Esophagus muscularis mucosa (tissue), 4 donors: ENCODE measurements at places on chromosomes 11 and 22.

DNA sequence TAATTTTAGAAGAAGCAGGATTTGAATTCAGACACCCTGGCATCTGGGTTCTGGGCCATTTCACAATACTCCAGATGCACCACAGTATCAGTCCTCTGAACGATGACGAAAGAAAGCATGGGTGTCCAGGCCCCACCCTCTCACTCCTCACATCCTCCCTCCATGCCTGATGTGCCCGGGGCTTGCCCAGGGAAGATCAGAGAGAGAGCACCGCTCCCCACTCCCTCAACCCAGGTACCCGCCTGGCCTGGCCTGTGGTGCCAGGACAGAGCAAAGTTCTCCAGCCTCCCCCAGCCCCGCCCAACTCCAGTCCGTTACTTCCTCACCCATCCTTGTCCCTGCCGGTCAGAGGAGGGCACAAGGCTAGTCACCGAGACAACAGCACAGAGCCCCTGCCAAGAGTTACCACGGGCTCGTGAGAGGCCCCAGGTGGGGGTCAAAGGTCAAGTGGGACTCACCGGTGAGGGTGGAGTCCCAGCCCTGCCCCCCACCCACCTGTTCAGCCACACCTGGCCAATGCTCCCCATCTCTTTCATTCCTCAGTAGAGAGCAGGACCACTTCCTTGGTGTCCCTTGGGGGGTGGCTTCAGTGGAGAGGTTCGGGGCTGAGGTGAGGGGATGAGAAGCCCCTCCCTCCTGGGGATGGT lies 8.1 kb downstream of the BCL9L start:
- peak overlapping the region; percentile 90 for H3K27ac ChIP-seq
- no peak for DNase-seq
- H3K4me3 ChIP-seq = peak overlapping the region; percentile 95

DNA sequence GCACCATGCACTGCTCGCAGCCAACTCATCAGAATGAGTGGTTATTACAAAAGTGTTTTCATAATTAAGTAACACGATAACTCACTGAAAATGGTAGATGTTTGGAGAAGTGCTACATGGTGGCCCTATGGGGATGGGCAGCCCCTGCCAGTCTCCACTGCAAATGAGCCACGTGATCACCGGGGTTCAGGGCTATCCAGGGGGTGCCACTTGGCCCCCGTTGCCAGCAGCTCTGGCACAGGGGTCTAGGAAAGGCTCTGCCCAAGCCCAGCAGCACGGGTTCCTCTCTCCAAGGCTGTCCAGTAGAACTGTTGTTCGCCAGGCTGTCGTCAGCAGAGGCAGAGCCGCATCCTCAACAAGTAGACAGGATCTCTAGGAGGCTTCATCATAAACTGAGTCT lies 382.1 kb upstream of the B3GAT1 start:
- no peak for DNase-seq
- no peaks in the 10 kb centered on the region for H3K4me1 ChIP-seq
- H3K27ac ChIP-seq = no peak overlapping the region
- no peaks in the 10 kb centered on the region for H3K36me3 ChIP-seq
- H3K4me3 ChIP-seq = no peak overlapping the region

DNA sequence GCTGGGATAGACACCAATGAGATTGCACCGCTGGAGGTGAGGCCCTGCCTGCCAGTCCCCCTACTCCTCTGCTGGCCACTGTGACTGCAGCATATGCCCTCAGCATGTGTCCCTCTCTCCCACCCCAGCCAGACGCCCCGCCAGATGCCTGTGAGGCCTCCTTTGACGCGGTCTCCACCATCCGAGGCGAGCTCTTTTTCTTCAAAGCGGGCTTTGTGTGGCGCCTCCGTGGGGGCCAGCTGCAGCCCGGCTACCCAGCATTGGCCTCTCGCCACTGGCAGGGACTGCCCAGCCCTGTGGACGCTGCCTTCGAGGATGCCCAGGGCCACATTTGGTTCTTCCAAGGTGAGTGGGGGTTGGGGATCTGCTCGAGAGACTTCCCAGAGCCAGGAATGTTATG lies 5.7 kb upstream of the SMARCB1 start:
- no peak for DNase-seq
- H3K36me3 ChIP-seq = no peaks in the 10 kb centered on the region
- H3K4me3 ChIP-seq = no peak overlapping the region
- no peak overlapping the region for H3K27ac ChIP-seq
- peaks cover 8% of the 10 kb centered on the region for H3K4me1 ChIP-seq
- no peaks in the 10 kb centered on the region for H3K27me3 ChIP-seq

DNA sequence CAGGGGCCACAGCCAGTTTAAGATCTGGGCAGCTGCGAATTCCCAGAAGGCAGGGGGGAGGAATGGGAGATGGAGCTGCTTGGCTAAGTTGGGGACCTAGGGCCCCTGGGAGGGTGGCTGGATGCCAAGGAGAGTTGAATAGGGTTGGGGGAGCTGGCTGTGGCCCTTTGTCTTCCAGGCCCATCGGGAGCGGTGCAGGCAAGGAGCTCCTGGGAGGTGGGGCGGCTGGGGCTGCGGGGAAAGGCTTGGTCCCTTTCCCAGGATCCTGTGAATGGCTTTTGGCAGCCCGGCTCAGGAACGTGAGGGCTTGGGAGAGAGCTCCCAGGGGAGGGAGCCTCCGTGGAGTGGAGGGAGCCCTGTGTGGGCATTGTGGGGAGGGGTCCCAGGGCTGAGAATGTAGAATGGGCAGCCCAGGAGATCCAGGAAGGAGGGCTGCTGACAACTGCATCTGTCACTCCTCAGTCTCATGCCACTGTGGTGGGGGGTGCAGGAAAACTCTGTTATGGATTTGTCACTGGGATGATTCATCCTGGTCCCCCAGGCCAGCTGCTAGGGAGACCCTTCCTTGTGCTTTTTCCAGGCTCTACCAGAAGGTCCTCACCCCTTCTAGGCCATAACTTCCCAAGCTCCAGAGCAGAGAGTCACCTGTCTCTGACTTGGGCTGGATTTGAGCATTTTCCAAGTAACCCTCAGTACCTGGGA lies 6.0 kb downstream of the FREY1 start:
- peak overlapping the region; percentile 67 for H3K27ac ChIP-seq
- peaks cover 20% of the 10 kb centered on the region for H3K4me1 ChIP-seq
- no peaks in the 10 kb centered on the region for H3K36me3 ChIP-seq
- DNase-seq = no peak
- H3K4me3 ChIP-seq = peak overlapping the region; percentile 71
